ENCODE measurements at places on chromosomes 3 and 15. TPM values are rescaled to one million over a fixed set of nuclear protein-coding genes. Genes with fewer than 3 reads are reported as not detected.

DNA sequence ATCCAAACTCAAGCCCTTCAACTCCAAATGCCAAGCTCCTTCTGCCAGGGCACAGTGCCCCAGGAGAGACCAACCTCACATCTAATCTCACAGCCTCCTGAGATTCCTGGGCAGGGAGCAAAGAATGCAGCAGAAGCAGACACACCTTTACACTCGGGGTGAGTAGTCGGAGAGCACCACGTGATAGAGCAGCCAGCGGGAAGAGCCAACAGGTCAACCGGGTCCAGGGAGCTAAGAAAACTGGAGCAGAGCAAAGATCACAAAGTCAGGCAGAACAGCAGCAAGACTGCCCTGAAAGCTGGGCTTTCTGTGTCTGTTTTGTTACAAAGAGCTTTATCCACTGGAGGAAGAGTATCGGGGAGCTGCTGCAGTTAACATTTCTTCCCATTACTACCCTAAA, 4.2 kb downstream of the B3GALNT1 start:
- H3K27ac ChIP-seq = no peak overlapping the region
- peaks cover 19% of the 10 kb centered on the region for H3K27me3 ChIP-seq
- DNase-seq = no peak
- no peaks in the 10 kb centered on the region for H3K4me1 ChIP-seq
- peaks cover 11% of the 10 kb centered on the region for H3K36me3 ChIP-seq

- no peak for DNase-seq
- no peak overlapping the region for H3K27ac ChIP-seq
- peaks cover 94% of the 10 kb centered on the region for H3K36me3 ChIP-seq
- H3K27me3 ChIP-seq = no peaks in the 10 kb centered on the region
- peaks cover 5% of the 10 kb centered on the region for H3K4me1 ChIP-seq
- H3K4me3 ChIP-seq = no peak overlapping the region
Observed at GRCh38 chr15:57542505-57542817, 49.2 kb upstream of the MYZAP start.

The CCDC191 gene
- 4.4 TPM for total RNA-seq

The RSRC1 gene
- 39.4 TPM for total RNA-seq

The GOLGA6B gene
- total RNA-seq = not detected

DNA sequence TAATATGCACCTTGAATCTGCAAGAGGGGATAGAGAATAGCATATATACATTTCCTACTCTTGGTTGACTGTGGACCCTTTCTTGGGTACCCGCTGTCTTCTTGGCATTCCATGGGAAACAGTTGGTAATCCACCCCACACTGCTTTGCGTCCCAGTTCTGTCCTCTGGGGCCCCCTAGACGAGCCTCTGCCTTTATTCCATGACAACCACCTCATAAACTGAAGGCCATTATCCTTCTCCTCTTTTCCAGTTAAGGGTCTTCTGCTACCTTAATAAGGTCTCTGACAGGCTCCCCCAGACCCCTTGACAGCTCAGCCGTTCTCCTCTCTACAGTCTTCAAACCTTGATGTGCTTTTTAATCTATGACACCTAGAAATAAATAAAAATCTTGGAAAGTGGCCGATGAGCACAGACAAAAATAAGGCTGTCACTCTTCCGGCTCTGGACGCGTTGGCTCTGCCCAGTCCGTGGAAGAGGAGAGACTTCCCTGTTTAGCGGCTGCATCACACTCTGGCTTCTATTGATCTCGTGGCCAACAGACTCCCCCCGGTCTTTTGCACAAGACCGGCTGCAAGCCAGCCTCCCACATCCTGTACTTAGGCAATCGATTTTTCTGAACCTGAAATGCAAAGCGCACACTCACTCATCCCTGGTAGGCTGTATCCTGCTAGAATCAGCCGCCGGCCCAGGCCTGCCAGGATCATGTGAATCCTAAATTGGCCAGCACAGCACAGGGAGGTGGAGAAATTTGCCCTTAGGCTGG, 251.0 kb upstream of the TLE3 start:
- no peak for DNase-seq
- no peak overlapping the region for H3K27ac ChIP-seq
- peaks cover 5% of the 10 kb centered on the region for H3K27me3 ChIP-seq
- peaks cover 13% of the 10 kb centered on the region for H3K4me1 ChIP-seq

- H3K4me1 ChIP-seq = peaks cover 2% of the 10 kb centered on the region
- DNase-seq = peak; percentile 74
- H3K4me3 ChIP-seq = no peak overlapping the region
- H3K36me3 ChIP-seq = no peaks in the 10 kb centered on the region
Observed at GRCh38 chr3:100761211-100761942, 52.1 kb downstream of the TFG start.

- H3K27ac ChIP-seq = no peak overlapping the region
- H3K27me3 ChIP-seq = peaks cover 8% of the 10 kb centered on the region
- H3K4me1 ChIP-seq = no peaks in the 10 kb centered on the region
- H3K4me3 ChIP-seq = no peak overlapping the region
Observed at GRCh38 chr3:24709956-24710355, 215.3 kb upstream of the THRB start.

DNA sequence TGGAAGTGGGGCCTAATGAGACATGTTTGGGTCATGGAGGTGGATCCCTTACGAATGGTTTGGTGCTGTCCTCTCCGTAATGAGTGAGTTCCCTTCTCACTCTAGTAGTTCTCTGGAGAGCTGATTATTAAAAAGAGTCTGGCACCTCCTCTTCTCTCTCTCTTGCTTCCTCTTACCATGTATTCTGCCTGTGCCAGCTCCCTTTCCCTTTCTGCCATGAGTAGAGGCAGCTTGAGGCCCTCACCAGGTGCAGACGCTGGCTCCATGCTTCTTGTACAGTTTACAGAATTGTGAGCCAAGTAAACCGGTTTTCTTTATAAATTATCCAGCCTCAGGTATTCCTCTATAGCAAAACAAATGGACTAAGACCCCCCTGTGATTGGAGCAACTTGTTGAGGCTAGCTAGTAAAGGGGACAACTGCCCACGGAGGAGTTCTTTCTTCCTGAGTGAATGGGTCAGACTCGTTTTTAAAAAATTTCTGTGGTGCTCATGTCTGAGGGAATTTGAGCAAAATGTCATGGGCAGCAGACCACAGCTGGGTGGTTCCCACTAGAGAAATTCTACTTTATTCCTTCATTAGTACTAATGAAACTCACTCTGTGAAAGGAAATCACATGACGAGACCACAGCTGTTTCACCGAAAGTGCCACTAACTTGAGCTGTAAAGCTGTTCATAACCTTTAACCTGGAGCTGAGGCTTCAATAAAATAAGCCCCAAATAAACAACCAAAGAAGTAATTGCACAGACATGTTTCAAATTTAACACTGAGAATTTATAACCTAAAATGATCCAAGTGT, 210.0 kb downstream of the NFKBIZ start:
- H3K36me3 ChIP-seq = no peaks in the 10 kb centered on the region
- no peaks in the 10 kb centered on the region for H3K4me1 ChIP-seq
- no peak overlapping the region for H3K4me3 ChIP-seq
- H3K27ac ChIP-seq = no peak overlapping the region

DNA sequence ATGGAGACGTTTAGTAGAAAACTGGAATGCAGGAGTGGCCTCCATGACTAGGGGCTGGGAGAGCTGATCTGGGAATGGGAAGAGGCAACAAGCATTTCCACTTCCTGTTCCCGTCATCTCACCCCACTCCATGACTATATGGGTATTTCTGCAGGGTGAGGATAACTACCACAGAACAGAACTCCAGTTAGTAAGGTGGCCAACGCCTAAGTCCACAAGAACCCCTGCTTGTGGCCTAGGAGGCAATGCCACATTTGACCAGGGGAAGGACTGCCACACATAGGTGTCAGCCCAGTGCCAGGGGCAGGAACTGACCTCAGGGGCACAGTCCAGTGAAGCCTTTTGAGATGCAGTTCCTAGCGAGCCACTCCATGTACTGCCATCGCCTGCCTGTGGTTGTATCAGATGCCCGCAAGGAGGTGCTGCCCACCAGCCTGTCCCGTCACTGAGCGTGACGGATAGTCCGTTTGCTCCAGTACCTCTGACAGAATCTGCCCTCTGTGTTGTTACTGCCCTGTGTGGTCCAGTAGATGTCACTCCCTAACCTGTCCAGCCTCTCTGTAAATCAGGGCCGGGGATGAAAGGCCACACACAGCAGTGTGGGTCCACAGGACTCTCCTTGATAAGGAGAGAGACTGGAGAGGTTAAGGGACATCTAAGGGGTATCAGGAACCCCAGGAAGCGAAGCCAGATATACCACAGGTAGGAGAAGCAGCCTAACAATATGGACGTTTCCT, 3.5 kb upstream of the MTFMT start:
- no peak overlapping the region for H3K4me3 ChIP-seq
- no peaks in the 10 kb centered on the region for H3K4me1 ChIP-seq
- H3K36me3 ChIP-seq = no peaks in the 10 kb centered on the region
- H3K27ac ChIP-seq = no peak overlapping the region
- no peaks in the 10 kb centered on the region for H3K27me3 ChIP-seq

- peaks cover 9% of the 10 kb centered on the region for H3K4me1 ChIP-seq
- H3K4me3 ChIP-seq = peak overlapping the region; percentile 84
- no peak for DNase-seq
- no peak overlapping the region for H3K27ac ChIP-seq
- no peaks in the 10 kb centered on the region for H3K27me3 ChIP-seq
Observed at GRCh38 chr3:46565077-46565476, 1.0 kb downstream of the LRRC2 start.

DNA sequence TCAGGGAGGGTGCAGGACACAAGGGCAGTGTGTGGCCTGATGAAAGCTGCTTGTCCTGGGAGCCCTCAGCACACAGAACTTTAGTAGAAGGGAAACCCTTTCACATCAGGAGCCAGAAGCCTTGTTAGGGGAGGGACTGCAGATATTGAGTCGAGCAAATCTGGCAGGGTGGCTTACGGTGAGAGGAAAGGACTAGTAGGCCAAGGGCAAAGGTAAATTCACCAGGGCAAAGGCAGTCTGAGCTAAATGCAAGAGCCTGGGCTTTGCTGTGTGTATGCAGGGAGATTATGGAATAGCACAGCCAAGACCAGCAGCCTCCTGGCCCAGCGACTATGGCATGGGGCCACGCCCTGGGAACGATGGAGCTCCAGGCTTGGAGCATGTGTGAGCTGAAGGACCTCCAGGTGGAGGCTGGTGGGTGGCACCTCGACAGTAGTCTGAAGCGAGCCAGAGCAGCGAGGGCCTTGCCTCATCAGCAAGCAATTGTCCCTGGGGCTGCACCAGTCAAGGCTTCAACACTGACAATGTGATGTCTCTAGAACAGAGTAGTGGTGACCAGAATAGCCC, 76.1 kb downstream of the CCR1 start:
- no peak overlapping the region for H3K4me3 ChIP-seq
- no peaks in the 10 kb centered on the region for H3K4me1 ChIP-seq
- no peak for DNase-seq
- no peak overlapping the region for H3K27ac ChIP-seq
- H3K36me3 ChIP-seq = no peaks in the 10 kb centered on the region
- H3K27me3 ChIP-seq = no peaks in the 10 kb centered on the region

GRCh38 chr3:194485881-194486539, 792 bp downstream of the ATP13A3 start:
- H3K36me3 ChIP-seq = peaks cover 9% of the 10 kb centered on the region
- DNase-seq = peak; percentile 68
- no peaks in the 10 kb centered on the region for H3K27me3 ChIP-seq
- peak overlapping the region; percentile 94 for H3K4me3 ChIP-seq
- H3K27ac ChIP-seq = no peak overlapping the region

GRCh38 chr15:69320977-69321554, 22.4 kb downstream of the PAQR5 start:
- peaks cover 5% of the 10 kb centered on the region for H3K36me3 ChIP-seq
- no peak overlapping the region for H3K4me3 ChIP-seq
- H3K27ac ChIP-seq = no peak overlapping the region
- no peaks in the 10 kb centered on the region for H3K27me3 ChIP-seq
- H3K4me1 ChIP-seq = peaks cover 13% of the 10 kb centered on the region
- DNase-seq = no peak

DNA sequence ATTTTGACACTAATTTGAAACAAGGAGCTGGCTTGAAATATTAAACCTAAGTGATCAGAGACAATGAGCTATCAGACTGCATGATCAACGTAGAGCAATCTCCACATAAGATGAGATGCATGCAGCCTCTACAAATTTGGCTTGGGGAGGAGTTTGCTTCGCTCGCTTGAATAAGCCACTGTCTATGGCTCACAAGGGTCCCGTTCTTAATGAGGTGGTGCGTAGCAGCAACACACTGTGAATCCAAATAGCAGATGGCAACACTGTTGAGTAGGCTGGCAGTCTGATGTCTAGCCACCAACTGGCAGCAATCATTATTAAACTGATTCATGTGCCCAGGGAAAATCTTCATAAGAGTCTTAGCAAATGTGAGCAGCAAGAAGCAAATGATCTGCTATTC, 125.4 kb upstream of the CCDC54 start:
- H3K27ac ChIP-seq = no peak overlapping the region
- no peaks in the 10 kb centered on the region for H3K36me3 ChIP-seq
- no peak for DNase-seq
- no peaks in the 10 kb centered on the region for H3K4me1 ChIP-seq

GRCh38 chr3:193095366-193095765, 145.7 kb upstream of the PLAAT1 start:
- H3K4me1 ChIP-seq = no peaks in the 10 kb centered on the region
- H3K4me3 ChIP-seq = no peak overlapping the region
- H3K27ac ChIP-seq = no peak overlapping the region
- no peaks in the 10 kb centered on the region for H3K27me3 ChIP-seq

The CHRD gene
- total RNA-seq = 17.4 TPM
